Stimulated activated CD8-positive, alpha-beta memory T cell treated with anti-CD3 and anti-CD28 coated beads, Interleukin-4, amount 100 ng/mL, for 24 hours (primary cell): ENCODE measurements at places on chromosomes 6 and 20.

DNA sequence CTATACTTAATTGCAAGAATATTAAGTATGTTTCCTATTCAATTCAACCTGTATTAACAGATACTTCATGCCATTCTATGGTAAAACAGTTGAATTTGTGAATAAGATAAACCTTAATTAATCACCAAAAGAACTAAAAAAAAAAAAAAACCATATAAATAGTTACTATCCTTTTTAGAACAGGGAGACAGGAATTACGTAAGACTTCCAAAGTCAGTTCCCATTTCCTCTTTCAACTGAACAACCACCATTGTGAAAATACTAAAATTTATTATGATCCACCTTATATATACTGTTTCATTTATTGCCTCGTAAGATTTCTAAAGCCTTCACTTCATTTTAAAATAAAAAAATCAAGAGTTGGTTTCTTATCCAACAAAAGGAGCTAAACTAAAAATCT lies 9.4 kb downstream of the CCNC start:
- DNase-seq, result no peak

GRCh38 chr6:112193117-112193516 lies 61.2 kb downstream of the LAMA4 start:
- DNase-seq, result no peak

GRCh38 chr6:127385668-127386430 lies 42.4 kb upstream of the ECHDC1 start:
- DNase-seq, result no peak

- DNase-seq, result no peak
These were observed 273.0 kb upstream of the STXBP5 start for GRCh38 chr6:146931214-146931613.

DNA sequence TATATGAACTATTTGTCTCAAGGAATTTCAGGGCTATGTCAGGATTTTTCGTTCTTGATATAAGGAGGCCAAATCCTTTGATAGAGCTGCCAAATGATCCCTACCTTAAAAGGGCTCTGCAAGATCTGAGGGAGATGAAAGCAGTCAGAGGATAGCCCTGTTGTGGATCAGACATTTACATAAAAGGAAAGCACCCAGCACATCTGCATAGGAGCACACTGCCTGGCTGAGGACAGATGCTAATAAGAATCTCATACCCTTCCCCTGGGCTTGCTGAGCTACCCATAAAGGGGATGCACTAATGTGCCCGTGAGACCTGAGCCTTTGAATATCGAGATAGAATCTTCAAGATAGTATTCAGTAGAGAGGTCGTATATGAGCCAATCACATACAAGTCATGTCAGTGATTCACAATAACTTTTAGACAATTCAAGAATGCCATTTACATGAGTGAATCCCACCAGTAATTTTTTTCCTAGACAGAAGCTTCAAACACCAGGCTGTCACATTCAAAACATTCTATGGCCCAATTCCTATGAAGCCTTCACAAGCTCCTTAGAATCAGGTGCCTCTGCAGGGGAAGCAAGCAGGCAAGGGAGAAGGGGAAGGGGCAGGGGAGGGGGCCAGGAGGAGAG lies 71.1 kb downstream of the STMND1 start:
- no peak for DNase-seq

- no peak for DNase-seq
These were observed 54.5 kb upstream of the MC3R start for GRCh38 chr20:56194042-56194441.

DNA sequence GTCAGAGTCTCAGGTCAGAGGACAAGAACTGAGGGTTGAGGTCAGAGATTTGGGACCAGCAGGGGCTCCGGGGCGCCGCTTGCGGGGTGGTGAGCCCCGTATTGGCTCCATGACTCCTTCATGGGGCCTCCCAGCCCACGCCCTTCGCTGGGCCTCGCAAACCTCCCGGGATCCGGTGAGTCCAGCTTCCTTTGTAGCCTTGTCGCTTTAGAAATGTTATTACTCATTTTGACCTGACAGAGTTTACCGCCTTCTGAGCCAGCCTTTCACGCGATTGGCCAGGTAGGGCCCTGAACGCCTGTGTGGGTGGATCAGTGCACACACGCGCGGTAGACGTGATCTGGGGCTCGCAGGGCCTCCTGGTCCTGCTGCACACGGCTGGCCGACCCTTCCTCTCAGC lies 181.1 kb downstream of the ERMARD start:
- DNase-seq, result no peak

DNA sequence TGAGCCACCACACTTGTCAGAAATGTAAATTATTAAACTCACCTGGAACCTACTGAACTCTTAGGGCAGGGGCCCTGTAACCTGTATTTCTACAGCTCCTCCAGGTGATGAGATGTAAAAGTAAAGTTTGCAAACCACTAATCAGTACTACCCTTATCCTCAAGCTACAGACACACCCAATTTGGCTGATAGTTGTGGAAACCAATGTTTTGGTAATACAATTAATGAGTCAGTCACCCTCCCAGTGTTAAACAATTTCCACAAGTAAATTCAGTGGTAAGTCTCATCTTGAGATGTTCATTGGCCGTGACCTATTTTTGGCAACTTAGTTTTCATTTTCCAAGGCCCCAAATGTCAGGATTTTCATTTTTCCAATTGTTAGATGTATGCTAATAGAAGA lies 29.6 kb downstream of the GCNT2 start:
- DNase-seq, result no peak

DNA sequence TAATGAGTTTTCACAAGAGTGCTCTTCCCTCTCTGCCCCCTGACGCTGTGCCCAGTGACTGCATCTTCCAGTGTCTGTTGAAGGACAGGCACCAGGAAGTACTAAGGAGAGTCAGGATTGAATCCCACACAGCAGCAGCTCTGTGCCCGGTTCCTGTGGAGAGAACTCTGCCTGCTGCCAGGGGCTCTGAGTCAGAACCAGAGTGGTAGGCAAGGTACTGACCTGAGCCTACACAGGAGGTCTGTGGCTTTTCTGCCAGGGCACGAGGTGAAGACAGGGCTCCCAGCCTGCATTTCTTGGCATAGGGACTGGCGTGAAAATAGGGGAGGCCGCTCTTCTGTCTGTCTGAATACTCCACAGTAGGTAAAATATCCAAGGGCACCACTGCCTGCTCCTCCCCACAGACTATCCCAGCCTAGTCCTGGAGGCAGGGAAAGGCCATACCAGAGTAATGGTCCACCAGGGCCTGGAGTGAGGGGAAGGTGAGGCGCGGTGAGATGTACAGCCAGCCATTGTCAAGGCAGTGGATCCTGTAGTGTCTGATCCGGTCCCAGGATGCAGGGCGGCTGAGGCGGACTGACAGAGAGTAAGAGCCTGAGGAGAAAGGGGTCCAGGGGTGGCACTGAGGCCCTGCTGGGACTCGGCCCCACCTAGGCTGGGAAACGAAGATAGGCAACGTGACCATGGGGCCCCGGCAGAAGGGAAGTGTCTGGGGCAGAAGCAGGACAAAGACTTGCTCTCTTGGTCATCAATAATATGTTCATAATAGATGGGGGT lies 9.4 kb downstream of the RAB5IF start:
- no peak for DNase-seq

DNA sequence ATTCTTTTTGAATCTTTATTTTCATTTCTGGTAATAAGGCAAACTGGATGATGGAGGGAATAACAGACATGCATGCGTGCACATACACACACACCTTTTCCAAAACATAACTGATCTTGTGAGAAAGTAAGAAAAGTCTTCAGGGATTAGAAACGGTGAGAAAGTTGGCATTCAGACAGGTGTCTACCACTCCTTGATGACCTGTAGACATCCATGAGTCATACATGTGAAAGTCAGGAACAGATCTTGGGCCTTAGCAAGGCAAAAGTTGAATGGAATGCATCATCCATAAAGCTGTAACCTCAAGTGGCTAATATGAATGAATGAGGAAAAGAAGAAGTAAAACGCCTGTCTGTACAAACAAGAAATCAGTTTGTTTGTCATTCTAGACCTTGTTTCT lies 97.3 kb downstream of the GRIK2 start:
- DNase-seq, result no peak

DNA sequence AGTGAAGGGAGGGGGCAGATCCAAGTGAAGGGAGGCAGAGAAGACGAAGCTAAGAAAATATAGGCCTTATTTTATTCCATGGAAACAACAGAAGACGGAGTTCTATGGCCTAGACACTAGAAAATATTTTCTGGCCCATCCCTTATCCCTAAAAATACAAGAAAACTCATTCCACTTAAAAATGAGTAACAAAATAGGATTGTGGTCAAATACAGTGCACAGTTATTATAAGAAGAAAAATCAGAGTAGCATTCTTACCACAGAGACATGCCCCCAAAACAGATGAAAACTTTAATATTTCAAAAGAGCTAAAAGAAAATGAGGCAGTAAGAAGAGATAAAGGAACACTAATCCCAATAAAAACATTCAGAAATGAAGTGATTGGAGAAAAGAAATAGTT lies 202.9 kb downstream of the GMPR start:
- DNase-seq, result no peak

- no peak for DNase-seq
These were observed 66.3 kb upstream of the TNFAIP3 start for GRCh38 chr6:137800762-137801161.

DNA sequence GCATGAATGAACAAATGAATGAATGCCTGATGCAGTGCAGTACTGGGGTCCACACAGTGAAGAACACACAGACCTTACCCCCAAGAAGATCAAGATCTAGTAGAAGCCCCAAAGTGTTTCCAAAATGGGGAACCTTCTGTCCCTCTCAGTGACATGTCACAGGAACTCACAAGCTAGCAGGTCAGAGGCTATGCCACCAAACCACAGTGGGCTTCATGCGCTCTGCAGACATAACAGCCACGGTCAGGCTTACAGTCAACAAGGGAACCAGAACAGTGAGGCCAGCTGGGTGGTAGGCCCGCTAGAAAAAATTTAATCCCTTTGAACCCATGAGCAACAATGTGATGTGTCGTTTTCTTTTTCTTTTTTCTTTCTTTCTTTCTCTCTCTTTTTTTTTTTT lies 20.2 kb upstream of the ARFGEF2 start:
- DNase-seq, result no peak

DNA sequence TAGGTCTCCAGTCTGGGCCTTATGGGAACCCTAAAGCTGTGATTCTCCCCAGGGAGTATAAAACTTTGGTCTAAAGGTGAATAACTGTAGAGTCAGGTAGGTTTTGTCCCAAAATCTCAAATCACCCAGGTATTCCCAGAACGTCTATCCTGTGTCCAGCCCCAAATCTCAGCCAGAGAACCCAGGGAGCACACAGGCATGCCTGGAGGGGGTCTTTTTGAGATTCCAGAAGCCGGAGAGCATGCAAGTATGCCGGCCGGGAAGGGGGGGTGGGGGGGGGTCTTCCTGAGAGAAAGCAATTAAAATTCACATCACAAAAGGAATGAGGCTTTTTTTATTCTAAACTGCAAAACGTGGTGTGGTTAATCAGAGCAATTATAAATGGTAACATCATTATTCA lies 210.0 kb downstream of the PTPRT start:
- DNase-seq, result no peak
